Endodermal cell (in vitro differentiated cells): ENCODE measurements at places on chromosomes 11 and 22.

GRCh38 chr22:46347646-46348045 is 12.1 kb downstream of the TRMU start:
- no peak for DNase-seq

DNA sequence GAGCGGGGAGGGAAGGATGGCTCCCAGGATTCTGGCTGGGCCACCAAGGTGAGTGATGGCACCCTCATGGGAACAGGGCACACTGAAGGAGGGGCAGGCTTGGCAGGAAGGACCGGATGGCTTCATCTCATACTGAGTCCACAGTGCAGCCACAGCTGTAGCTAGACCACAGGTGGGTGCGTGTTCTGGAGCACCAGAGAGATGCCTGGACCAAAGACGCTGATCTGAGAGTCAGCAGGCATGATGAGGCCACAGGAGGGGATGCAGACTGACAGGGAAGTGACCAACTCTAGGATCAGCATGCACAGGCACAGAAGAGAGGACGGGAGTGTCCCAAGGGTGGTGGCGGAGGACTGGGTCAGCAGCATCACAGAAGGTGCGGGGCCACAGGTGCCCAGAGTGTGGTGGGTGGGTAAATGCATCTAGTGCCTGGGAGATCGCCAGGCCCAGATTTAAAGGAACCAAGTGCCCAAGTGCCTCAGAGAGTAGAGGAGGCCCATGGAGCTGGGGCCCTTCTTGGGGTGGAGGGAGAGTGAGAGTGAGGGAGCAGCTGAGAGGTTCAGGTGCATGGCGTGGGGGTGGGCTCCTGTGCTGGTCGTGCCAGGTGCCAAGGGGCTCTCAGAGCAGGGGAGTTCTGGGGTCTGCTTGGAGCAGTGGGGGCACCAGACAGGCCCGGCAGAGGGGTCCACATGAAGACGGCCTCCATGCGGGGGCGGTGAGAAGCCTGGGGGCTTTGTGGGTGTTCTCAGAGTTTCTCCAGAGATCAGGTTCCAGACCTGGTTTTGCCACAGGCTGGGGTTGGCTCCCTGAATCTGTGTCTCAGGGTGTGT is 113.7 kb downstream of the CEP164 start:
- no peak for DNase-seq

- no peak for DNase-seq
These were observed 46.8 kb upstream of the IGLL5 start for GRCh38 chr22:22840780-22841179.

DNA sequence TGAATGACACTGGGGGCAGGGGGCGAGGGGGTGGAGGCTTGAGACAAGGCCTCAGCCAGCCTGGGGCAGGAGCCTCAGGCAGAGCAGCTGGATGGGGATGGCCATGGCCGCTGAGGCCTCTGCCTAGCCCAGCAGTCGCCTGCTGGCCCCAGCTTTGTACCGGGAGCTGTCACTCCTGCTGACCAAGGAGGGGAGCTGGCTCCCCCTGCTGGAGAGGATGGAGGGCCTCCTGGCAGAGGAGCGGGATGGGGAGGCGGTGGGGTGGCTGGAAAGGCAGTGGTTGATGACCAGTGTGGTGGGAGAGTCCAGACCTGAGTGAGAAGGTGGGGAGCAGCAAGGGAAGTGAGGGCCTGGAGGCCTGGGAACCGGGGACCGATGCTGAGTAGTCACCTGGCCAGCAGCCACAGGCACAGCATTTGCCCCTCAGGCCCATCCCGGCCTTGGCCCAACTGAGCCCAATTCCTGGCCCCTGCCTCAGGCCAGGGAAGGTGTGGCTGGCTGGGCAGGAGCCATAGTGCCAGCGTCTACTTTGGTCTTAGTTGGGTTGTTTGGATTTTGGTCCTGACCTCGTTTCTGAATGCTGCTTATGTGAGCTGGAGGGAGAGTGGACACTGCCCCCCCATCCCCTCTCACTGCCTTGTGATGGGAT is 6.0 kb upstream of the SUSD2 start:
- DNase-seq = peak; percentile 95

GRCh38 chr11:14202251-14203196 is 156.5 kb downstream of the RRAS2 start:
- DNase-seq = no peak

DNA sequence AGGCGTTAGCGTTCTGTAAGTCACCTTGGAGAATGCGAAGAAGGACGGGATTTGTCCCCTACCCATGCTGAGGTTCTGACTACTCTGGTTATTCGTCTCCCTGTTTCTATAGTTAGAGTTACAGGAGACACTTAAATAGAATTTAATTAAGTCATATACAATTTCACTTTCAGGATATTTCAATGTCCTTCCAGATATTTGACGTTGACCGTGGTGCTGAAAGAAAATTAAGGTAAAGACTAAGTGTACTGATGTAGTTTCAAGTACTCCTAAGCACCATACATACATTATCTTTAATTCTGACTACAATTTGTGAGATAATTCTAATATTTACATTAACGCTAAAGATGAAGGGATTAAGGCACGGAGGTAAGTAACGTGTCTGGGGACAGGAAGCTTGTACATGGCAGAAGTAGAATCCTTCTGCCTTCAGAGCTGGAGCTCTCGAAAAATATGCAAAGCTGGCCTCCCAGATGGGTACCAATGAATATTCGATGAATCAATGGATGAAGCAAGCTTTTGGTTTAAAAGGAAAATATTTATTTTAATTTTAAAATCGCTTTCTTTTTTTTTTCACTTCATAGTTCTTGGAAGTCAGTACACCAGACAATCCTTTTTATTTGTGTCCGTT is 539 bp upstream of the SLC36A4 start:
- no peak for DNase-seq

DNA sequence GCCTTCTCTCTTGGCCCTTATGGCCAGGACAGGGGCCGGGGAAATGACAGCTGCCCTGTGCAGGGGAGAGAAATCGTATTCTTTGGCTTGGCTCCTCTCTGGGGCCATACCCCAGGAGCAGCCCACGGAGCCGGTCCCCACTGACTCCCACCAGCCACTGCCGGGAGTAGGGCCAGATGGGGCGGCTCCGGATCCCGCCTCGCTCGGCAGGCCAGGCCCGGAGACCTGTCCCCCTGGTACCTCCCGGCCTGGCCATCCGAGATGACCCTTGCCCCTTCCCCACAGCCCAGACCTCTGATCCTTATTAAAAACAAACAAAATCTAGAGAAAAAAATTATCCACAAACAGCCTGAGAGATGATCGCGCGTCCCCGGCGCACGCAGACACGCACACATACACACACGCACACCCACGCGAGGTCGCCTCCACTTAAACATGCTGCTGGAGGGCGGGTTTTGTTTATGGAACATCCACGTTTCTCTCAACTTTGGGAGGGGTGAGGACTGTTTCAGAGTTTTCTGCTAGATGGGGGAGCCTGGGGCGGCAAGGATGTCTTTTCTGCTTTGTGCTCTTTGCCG is 59.1 kb downstream of the IGLL1 start:
- no peak for DNase-seq

- DNase-seq = peak; percentile 55
These were observed 18.0 kb downstream of the DERL3 start for GRCh38 chr22:23820748-23821211.

DNA sequence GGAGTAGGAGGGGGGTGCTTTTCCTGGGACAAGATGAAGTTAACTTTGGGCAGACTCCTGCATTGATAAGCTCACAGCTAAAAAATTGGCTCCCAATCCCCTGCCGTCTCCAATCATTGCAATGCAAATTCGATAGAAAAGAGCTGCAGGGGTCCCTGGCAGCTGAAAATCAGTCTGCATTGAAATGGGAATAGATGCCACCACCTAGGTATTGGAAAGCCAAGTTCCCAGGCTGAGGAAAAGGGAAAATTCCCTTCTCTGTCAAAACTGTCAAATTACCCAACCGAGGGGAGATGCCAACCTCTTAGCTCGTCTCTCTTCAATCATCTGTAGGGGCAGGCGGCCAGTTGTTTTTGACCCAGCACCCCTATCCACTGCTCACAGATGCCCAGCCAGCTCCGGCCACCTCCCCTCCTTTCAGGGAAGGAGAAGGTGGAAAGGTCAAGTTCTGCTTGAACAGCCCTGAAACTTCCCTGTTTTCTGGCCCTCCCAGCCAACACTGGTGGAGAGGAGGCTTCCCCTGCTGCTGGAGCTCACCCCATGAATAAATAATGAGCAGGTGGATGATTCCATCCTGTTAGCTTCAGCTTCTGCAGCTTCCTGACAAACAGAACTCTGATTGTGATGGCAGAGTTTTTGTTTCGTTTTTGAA is 916.3 kb downstream of the TBC1D22A start:
- DNase-seq = peak; percentile 68

DNA sequence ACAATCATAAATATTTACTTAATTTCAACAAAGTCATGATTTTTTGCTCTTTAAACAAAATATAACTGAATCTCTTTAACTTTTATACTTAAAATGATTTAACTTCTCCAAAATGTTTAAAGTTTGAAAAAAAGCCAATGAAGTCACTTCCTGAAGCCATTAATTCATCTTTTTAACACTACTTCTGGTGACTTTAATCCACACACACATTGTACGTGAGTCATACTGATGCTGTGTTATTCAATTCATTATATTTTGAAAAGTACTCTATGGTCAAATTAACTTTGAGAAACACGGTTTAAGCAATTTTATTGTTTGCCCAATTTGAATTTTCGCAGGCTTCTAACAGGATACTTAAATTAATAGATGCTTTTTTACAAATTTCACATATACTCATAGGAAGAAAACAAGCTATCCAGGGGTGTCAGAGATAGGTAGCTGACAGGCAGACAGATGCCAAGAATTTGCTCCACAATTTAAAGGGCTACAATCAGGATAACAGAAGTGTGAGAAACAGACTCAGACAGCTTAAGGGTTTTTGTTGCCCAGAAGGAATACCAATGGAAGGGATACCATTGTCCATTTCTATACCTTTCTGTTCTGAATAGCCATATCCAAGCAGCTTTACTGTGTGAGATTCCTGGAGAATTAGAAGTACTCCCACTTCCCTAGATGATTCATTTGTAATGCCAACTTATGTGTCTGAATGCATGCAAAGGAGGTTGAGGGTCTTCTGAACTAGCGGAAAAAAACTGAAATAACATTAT is 118.4 kb downstream of the RBFOX2 start:
- no peak for DNase-seq

- DNase-seq = peak; percentile 33
These were observed 446.9 kb upstream of the B3GAT1 start for GRCh38 chr11:134858783-134859480.

DNA sequence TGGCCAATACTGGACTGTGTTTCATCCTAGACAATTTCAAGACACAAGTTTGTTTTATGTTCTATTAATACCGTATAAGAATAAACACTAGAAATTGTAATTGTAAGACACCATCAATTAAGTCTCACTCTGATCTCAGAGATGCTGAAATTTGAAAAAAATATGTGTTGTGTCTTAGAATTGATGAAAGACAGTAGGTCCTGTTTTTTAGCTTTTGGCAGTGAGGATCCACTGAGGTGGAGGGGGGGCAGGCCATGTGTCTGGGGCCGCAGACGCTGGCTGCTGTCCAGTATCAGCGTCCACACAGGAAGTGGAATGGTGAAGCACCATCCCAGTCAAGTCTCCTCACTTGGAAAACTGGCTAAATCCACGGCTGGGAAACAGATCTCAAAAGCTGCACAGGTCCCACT is 22.5 kb upstream of the ALG8 start:
- DNase-seq = no peak

- peak; percentile 51 for DNase-seq
These were observed 17.7 kb upstream of the PRDM10 start for GRCh38 chr11:130020323-130020722.

DNA sequence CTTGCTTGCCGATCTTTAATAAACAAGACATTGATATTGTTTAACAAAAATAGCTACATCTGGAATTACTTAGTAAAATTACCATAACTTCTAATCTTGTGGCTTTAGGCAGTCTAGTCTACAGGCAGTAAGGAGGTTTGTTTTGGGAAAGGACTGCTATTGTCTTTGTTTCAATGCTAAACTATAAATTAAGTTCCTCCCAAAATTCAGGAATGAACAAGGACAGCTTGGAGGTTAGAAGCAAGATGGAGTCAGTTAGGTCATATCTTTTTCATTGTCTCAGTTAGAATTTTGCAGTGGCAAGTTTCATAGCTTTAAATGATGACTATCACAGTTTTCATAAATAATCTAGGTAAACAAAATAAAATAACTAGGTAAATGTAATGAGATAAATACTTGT is 36.1 kb upstream of the INCENP start:
- DNase-seq = no peak

DNA sequence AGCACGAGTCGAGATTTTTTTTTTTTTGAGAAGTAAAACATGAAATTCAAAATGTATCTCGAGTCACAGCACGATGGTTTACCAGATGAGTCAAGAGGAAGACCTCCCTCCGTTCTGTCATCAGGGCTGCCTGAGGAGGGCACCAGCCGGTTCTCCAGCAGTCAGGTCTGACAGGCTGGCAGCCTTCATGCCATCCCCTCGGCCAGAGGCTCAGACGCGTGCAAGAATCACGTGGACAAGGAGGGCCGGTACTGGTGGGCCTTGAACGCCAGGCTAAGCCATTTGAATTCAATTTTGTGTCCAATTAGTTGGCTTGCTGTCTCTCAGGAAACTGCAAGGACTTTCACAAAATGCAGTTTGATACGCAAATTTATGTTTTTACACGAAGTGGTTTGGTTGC is 1412.2 kb downstream of the BRD1 start:
- DNase-seq = peak; percentile 60

DNA sequence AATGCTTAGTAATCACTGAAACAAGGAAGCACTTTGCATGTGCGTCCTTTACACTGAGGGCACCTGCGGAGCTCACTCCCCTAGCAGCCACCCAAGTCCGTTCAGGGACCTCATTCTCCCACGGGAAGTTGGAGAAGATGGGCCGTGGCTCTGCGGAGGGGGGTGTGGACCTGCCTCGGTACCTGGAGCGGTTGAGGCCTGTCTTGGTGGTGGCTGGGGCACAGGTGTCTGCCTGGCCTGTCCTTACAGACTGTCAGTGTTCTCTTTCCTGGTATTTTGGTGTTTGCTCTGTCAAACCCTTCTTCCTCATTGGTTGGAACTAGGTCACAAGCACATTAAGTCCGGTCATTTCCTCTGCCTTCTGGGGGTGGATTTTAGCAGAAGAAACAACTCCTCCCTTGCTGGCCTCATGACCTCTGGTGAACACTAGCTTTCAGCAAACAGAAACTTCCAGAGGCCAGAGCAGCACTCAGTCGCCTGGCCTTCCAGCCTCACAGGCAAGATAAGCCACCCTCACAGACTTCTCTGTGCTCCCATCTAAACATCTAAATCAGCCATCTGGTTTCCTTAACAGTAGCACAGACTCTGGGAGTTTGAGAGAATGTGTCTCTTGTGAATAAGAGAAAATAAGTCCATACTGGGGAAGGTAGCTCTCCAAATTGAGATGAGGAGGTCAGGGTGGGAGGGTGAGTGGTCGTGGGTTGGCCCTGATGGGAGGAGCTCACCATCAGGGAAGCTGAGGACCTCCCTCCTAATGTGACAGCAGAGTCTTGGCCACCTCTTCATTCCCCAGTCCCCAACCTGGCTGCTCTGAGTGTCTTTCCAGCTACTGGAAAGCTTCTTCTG is 8.6 kb downstream of the SNAP29 start:
- DNase-seq = no peak

DNA sequence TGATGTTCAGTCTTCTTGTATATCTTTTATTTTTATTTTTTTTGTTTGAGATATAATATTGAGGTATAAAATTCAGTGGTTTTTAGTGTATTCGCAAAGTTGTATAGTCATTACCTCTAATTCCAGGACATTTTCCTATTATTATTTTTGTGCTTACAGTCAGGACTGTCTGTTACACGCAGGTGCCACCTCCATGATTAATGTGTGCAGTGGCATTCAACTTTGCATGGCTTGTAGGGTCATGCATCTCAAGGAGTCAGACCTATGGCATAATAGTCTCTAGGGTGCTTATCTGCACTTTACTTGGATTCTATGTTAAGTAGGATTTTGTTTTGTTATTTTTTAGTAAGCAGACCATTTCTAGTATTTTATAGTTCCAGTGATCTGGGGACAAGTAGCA is 1.0 kb downstream of the CTR9 start:
- no peak for DNase-seq
